ENCODE measurements at places on chromosomes 16 and 17.
A peak's percentile ranks its signal among the peaks of the same experiment; 100 is the strongest.

DNA sequence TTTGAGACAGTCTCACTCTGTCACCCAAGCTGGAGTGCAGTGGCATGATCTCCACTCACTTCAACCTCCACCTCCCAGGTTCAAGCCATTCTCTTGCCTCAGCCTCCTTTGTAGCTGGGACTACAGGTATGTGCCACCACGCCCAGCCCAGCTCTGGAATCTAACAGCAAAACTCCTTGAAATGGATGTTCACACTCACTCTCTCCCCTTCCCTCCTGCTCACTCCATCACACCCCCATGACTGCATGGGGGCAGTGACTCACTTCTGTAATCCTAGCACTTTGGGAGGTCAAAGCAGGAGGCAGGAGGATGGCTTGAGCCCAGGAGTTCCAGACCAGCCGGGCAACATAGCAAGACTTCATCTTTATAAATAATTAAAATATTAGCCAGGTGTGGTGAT is 11.1 kb upstream of the TFAP4 start:
- no peak for DNase-seq

GRCh38 chr16:86070484-86070883 is 171.5 kb downstream of the IRF8 start:
- DNase-seq, result no peak

- no peak for DNase-seq
Measured at GRCh38 chr16:11306381-11306780, 25.3 kb upstream of the PRM1 start.

DNA sequence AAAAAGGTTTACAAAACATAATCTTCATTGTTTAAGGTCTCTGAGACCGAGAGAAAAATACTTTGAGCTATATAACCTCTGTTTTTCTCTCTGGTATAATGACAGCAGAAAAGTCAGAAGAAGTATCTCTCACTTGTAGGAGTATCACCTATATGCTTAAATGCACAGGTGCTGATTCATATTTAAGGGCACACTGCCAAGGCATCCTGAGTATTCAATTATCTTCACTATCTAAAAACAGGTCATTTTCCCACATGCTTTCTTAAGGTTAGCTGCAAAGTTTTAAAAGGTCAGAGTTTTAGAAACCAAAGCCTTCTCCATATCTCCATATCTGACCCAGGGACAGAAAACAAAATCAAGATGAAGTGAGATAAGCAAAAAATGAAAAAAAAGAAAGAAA is 99.3 kb upstream of the C17orf78 start:
- DNase-seq, result no peak

DNA sequence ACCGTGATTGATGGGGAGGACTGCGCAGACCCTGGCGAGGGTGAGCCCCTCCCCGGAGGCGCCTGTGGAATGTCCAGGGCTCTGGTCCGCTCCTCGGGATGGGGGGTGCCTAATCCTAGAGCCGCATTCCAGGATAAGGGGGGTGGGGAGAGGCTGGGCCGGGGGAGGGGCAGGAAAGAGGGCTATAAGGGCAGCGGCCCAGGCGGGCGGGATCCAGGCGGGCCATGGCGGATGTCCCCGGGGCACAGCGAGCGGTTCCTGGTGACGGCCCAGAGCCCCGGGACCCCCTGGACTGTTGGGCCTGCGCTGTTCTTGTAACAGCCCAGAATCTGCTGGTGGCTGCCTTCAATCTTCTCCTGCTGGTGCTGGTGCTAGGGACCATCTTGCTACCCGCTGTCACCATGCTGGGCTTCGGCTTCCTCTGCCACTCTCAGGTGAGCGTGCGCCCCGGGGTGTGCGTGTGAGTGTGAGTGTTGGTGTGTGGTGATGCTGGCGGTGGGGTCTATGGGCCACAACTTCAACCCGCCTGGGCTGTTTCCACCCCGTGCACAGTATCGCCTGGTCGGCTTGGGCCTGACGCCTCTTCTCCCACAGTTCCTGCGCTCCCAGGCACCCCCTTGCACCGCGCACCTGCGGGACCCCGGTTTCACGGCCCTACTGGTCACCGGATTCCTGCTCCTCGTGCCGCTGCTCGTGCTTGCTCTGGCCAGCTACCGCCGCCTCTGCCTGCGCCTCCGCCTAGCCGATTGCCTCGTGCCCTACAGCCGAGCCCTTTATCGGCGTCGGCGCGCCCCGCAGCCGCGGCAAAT is at the start of gene TMEM88:
TSS of gene TMEM88 (plus strand) at position 216 of the 809 bp plus-strand sequence. CDS start at position 225, 9 bp downstream.
- DNase-seq, result peak; percentile 38

GRCh38 chr16:17331071-17331607 is 139.6 kb downstream of the XYLT1 start:
- no peak for DNase-seq

DNA sequence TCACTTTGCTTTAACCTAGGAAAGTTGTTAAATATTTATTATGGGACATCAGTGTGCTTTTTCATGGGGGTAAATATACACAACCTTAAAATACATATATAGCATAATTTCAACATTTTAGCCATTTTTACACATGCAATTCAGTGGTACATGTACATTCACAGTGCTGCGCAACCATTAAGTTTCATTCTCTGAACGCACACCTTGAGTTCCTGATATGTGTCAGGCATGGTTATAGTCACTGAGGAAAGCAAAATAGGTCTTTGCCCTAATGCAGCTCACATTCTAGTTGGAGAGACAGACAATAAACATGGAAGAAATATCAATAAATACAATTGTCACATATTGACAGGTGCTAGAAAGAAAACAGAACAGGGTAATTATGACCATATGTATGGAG is 12.8 kb upstream of the CNEP1R1 start:
- no peak for DNase-seq

DNA sequence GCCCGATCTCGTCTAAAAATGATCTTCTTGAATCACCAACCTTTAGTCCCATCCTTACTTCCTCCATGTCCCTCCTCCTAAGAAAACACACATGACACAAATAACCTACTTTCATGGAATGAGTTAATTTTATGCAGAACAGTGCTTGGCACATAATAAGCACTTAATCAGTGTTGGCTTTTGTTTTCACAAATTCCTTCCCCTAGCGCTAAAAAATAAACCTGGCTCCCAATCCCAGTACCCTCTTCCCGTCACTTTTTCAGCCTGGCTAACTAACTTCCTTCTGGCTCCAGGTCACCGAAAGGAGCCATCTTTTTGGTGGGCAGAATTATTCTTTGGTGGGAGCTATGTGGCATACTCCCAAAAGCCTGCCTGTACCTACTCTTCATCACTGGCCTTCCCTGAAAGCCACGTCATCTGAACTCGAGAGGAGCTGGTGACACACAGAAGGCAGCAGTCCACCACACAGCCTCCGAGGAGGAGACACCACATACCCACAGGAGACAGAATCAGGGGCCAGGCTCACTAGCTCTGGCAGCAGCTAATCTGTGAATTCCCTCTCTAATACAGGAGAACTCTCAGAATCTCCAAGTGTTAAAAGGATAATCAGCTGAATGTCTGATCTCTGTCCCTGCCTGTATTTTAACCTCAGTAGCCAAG is 114.5 kb downstream of the SMG6 start:
- DNase-seq, result no peak

- DNase-seq, result no peak
Measured at GRCh38 chr17:36894925-36895324, 42.4 kb upstream of the LHX1 start.

DNA sequence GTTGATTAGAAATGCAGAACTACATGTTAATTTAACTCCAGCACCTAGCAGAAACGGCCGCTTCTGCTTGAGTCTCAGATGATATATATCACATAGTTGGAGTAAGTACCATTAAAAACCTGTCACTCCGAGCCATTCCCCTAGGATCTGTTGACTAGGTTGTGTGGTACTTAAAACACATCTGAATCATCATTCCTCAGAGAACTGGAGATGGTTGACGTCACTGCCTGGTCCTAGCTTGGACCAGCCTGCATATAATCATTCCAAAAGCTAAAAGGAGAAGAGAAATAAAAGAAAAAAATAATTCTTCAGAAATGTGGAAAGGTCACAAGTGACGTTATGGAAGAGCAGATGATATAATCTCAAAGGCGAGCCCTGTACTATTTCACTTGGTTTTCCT is 31.3 kb upstream of the RASL10B start:
- DNase-seq, result no peak

- DNase-seq, result no peak
Measured at GRCh38 chr16:11316331-11317015, 28.8 kb upstream of the RMI2 start.

- DNase-seq, result no peak
Measured at GRCh38 chr16:64590513-64590912, 531.4 kb downstream of the CDH11 start.

DNA sequence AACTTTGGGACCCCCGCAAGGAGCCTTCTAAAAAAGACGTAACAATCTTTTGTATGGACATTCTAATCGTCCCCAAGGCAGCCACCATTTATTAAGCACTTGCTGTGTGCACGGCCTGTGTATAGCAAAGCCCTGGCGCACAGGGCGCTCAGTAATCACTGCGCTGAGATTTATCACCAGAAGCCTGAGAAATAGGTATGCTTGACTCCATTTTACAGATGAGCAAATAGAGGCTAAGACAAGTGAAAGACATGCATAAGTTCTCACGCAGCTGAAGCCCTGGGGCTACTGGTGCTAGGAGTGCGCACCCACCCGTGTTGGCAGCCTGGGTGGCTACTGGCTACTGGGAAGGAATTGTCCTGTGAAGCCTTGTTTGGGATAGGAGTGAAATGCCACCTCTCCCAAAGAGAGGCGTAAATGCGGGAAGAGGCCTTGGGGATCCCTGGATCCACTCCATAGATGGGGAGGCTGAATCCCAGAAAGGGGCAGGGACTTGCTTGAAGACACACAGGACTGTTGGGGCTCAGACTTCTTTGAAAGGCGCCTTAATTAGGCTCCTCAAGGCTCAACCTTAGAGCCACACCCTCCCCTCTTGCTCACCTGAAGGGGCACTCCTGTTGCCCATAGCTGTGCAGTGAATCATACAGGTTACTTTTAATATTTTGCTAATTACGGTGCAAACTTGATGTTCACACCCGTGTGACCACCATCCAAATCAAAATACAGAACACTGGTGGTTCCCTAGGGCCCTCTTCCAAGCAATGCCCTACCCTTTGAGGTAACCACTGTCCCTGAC is 634 bp upstream of the NATD1 start:
- DNase-seq, result no peak

DNA sequence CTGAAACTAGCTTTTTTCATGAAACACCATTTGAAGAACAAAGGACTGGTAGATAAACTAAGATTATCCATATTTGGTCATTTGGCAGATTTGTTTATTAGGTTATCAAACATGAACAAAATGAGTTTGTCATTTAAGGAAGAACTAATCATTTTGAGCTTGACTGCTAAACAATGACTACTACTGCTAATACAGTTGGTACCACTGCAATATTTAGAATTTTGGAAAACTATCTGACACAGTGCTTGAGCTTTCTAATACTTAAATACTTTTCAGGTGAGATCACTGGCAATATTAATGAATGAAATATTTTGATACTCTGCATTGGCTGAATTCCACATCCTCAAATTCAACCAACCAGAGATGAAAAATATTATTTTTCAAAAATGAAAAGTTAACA is 47.2 kb downstream of the MED13 start:
- no peak for DNase-seq

DNA sequence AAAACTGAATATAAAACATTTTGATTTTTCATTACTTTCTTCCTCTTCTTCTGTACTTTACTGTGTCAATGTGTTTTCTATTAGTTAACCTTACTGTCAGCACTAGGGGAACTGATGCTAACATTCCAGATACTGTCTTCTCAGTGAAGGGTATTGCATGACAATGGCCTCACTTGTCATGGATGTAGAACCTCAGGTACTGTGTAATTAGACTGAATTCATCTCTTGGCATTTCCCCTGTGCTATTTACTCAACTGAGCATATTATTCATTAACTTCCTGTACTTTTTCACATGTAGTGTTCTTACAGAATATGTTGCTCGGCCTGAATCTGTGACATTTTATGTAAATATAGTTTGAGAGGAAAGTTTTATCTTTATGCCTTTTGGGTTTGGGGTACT is 237.0 kb downstream of the CA10 start:
- no peak for DNase-seq

GRCh38 chr16:55203570-55203969 is 120.4 kb upstream of the IRX6 start:
- no peak for DNase-seq

DNA sequence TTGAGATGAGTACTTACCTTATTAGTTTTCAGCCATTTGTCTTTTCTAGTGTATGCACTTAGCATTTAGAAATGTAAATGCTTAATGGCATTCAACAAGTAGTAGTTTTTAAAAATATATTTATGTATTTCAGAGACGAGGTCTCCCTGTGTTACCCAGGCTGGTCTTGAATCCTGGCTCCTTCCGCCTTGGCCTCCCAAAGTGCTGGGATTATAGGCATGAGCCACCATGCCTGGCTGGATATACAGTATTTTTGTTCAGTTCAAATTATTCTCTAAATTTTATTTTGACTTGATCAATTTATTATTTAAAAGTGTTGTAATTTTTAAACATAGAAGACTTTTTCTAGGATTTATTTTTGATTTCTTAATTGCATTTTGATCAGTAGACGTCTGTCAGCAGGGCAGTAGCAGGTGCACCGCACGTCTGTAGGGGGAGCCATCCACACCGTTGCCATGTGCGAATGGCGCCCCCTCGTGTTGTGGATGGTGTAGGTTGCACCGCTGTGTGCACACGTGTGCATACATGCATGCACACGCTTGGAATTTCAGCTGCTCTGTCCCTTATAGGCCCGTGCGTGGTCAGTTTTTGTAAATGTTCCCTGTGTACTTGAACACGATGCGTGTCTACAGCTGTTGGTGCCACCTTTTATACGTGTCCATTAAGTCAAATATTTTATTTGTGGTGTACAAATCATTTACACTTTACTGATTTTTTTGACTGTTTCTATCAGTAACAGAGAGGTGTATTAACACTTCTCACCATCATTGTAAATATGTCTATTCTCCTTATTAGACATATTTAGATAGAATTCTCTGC is 30.6 kb downstream of the RPTOR start:
- DNase-seq, result peak; percentile 91

GRCh38 chr17:8921147-8921546 is 44.4 kb downstream of the PIK3R5 start:
- no peak for DNase-seq

DNA sequence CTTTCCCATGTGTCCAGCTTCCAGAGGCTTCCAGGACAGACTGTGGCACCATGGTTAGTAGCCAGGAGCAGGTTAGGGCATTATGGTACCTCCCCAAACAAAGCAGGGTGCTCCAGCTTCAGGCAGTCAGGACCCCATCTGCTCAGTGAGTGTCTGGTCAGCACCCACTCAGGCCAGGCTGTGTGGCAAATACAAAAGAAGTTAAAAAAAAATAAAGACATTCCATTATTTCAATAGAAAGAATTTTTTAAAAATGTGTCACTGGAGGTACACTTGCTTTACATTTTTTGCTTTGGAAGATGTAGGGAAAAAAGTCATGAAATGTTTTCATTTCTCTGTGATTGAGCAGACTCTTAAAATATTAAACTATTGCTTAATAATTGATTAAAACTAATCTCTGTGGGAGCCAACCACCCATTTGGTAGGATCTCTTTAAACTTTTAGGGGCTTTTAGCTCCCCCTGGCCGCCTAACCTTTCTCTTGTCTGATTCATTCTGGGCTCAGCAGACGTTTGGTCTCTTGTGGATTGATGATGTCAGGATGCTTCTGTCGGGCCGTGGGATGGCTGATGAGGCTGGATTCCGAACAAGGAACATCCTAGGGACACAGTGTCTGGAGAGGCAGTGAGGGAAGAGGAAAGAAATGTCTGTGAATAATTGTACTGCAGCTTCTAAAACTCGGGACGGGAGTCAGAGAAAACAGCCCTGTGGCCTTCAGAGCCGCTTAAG is 28.4 kb upstream of the NPTX1 start:
- no peak for DNase-seq

GRCh38 chr16:4648917-4649316 is 24.3 kb downstream of the MGRN1 start:
- DNase-seq, result no peak

GRCh38 chr17:68399638-68400403 is 57.5 kb downstream of the WIPI1 start:
- DNase-seq, result peak; percentile 7

Measured in stimulated activated CD4-positive, alpha-beta T cell treated with anti-CD3 and anti-CD28 coated beads, Interleukin-1b, Interleukin-23, amount 100 ng/mL, for 4 hours (primary cell).